Activated CD4-positive, alpha-beta memory T cell treated with anti-CD3 and anti-CD28 coated beads for 36 hours (primary cell): ENCODE measurements at places on chromosomes 6 and 20.

DNA sequence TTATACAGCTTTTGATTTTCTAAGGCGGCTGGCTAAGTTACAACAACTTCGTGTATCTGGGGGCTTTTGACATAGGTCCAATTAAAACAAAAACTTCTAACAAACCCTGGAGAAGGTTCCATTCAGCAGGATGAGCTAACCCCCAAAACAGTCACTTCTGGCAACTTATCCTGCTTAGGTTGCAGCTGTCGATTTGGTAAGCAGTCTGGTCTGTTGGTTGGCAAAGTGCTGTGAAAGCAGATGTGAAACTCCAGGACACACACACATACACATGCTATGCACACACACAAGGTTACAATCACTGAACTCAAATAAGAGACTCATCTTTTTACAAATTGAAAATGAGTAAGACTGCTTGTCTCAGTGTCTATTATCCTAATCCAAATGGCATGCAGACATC, 119.0 kb upstream of the STMND1 start:
- no peak for DNase-seq

DNA sequence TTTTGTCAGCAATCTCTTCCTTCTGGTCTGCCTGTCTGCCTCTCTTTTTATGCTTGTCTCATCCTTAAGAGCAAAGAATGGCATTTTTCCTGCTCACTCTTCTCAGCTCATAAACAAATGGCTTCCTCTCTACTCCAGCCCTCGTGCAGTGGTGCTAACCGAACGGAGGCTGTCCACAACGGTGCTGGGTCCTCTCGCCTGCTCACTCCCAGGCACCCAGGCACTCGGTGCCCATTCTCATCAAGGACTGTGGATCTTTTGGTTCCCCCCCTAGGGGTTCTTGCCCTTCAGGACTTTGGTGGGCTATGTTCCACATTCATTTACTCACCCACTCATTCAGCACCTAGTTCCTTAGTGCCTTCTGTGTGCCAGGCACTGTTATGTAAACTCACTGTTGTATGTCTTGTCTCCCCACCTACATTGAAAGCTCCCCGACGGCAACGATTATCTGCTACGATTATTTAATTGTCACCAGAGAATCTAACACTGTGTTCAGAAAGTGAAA, 113.9 kb downstream of the FYN start:
- DNase-seq: peak; percentile 48

GRCh38 chr6:112247275-112247674, 7.1 kb downstream of the LAMA4 start:
- DNase-seq: no peak

DNA sequence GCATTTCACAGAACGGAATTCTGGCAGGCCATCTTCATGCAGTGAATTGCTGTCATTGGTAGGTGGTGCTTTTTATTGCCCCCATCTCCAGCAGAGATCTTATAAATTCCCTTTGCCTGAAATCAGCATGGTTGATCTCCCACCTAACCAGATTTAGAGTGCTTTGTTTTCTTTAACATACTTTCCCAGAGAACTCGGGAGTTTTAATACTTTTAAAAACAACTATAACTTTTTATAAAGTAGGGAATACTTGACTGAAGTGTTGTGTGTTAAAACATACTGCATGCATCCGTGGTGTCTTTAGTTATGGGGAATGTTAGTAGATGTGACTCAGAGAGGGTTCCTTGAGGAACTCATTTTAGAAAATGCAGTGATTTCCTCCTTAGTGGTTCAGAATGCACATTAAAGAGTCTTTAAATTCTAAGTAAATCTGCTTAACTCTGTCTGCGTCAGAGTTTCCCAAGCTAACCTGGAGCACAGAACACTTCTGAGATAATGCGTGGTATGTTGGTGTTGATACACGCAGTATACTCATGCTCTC, 54.9 kb downstream of the AKAP12 start:
- DNase-seq: no peak

- DNase-seq: no peak
Observed at GRCh38 chr6:163291622-163292021, 122.9 kb upstream of the QKI start.

DNA sequence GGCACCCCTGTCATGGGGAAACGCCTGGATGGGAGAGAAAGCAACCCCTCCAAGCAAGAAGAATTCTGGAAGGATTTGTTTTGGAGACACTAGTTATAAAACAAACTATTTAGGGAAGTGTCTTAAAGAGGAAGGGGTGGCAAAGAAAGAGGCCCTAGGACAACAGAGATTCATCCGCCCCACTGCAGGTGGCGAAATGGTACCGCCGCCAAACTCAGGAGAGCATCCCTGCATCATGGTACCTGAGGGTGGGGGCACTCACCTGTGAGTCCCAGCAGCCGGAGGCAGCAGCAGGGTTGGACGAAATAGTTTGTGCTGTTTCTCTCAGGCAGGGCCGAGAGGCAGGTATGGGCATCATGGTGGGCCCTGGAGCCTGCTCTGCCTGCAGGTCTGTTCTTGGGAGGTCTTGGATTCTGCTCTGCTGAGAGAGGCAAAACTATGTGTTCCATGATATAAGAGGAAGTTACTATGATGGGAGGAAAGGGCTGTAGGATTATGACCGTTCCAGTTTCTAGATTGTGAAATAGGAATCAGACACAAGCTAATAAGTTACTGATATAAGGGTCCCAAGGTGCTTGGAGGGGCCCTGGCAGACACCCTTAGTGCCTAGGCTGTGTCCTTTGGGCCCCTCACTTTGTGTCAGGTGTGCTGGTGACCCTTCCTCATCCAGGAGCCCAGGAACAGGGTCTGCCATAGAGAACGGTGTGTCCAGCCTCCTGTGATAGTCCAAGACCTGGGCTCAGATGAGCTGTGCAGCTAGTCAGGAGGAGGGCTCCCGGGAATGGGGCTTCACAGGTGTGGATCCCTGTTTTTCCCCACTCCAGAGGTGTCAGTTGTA, 20.4 kb downstream of the SIRPD start:
- DNase-seq: no peak

DNA sequence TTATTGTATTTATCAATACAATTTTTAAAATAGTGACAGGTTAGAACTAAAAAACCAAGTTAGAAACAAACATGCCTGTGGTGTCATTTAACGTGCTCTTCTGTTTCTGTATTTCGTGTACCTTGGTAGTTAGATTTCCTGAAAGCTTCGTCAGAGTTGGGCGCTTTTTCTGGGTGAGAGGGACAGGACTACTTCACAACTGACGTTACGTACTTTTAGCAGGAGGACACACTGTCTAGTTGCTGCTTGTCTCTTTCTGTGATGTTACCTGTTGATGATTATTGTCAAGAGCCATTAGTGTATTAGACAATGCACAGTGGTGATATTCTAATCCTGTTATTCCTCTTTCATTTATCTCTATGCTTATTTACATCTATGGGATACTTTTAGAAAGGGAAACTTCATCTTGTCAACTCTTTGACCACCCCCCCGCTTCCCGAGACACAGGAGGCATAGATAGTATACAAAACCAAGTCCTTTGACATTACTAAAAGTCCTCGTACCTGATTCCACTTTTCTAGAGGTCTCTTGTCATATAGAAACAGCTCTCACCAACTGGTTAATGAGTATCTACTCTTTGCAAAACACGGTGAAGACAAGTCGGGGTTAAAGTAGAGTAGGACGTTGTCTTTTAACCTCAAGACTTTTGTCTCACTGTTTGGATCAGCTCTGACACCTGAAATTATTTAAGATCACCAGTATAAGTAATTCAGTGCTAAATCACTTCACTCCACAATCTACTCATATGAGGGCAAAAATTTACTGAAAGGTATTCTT, 96.3 kb downstream of the LYRM2 start:
- DNase-seq: no peak

- DNase-seq: no peak
Observed at GRCh38 chr6:159324596-159324995, 155.4 kb downstream of the FNDC1 start.

GRCh38 chr6:105107207-105107606, 72.6 kb downstream of the POPDC3 start:
- DNase-seq: no peak

GRCh38 chr20:33175123-33175522, 7.2 kb downstream of the BPIFA2 start:
- no peak for DNase-seq

- no peak for DNase-seq
Observed at GRCh38 chr6:37085198-37085597, 79.7 kb downstream of the FGD2 start.

GRCh38 chr6:143607168-143607567, 70.6 kb upstream of the PHACTR2 start:
- no peak for DNase-seq

DNA sequence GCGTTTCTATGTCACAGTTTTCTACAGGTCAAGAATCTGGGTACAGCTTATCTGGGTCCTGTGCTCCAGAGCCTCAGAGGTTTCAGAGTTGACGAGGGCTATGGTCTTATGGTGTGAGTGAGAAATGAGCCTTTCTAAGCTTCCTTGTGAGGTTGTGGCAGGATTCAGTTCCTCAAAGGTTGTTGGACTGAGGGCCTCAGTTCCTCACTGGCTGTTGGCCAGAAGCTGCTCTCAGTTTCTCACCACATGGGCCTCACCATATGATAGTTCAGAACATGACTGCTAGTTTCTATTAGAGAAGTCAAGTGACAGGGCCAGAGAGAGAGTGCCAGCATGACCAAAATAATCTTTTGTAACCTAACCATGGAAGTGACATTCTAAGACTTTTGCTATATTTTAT, 96.1 kb downstream of the NUS1 start:
- DNase-seq: no peak

DNA sequence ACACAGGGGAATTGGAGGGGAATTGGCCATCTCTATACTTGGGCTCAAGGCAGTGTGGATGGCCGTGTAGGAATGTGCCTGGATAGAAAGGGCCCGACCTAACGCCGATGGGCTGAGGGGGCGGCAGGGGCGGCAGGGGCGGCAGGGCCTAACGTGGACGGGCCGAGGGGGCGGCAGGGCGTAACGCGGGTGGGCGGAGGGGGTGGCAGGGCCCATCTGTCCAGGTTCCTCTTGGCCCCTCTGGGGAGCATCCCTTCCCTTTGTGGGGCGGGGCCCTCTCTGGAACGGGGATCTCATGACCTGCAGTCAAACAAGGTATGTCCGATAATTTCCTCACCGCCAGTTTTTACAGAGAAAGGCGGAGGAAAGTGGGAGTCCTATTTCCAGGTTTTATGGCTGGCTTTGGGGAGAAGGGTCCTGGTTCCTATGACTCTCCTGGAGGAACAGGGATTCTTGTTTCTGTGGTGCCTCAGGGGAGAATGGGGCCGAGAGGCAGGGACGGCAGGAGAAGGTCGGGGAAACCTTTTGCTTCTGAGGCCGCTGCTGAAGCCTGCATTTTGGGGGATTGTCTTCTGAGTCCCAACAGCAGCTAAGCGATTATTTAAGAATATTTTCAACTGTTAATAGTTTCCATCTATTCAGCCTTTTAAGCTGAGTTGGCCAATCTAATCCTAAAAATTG, 100.8 kb upstream of the FRMD1 start:
- DNase-seq: no peak

GRCh38 chr6:134956032-134956431, 6.1 kb upstream of the ALDH8A1 start:
- no peak for DNase-seq

- DNase-seq: no peak
Observed at GRCh38 chr20:57650756-57651483, 30.7 kb upstream of the ZBP1 start.

DNA sequence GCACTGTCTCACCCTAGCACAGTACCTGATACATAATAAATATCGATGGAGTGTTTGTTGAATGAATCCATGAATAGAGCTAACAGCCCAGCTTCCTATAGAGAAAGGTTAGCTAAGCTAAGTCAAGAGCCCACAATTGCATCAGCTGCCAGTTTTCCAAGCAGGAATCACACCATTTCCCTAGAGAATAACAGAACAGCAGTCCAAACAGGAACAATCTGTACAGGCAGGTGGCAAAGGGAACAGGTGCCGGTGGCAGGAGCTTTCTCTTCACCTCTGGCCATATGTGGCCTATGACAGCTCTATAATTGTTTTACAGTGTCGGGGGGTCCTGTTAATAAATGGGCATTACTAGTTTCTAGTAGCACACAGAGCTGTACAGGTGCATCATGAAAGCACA, 38.8 kb downstream of the ISM1 start:
- no peak for DNase-seq

DNA sequence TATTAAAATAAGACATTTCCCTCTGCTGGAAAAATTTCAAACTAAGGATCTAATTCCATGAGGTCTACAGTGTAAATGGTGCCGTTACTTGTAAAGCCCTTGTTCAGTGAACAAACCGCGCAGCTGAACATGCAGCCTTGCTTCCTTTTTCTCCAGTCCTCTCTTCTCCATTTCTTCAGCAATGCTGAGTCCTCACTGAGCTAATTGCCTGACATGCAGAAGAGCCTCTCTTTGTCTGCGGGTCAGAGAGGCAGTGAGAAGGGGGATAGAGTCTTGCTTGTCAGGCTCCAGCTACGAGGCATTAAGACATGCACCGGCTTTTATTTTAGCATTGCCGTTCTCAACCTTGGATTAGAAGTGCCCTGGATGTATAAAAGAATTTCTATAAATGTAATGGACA, 25.7 kb downstream of the ZDHHC14 start:
- no peak for DNase-seq

DNA sequence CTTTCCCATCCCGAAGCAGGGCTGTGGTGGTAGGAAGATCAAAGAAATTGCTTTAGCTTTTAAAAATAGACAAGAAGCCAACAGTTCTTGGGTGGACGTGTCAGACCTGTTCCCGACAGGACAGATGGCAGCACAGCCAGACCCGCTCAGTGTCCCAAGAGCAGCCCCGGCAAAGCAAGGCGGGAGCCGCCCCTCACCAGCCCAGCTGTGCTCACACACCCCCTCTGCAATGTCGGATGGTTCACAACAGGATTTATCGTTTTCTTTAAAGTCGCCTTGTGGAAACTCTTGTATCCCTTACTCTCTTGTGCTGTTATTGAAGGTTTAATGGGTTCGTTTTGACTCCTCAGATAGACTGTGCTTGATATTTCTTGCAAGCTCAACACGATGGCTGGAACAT, 302.4 kb downstream of the THBS2 start:
- DNase-seq: no peak

- DNase-seq: peak; percentile 57
Observed at GRCh38 chr6:43269273-43270007, 26.2 kb downstream of the TTBK1 start.

- DNase-seq: no peak
Observed at GRCh38 chr6:7974938-7975763, 64.6 kb upstream of the TXNDC5 start.

GRCh38 chr6:131368198-131368911, 204.7 kb upstream of the ARG1 start:
- DNase-seq: no peak

- no peak for DNase-seq
Observed at GRCh38 chr20:46828471-46828870, 66.2 kb upstream of the EYA2 start.

- peak; percentile 81 for DNase-seq
Observed at GRCh38 chr20:36199345-36200257, 36.7 kb upstream of the AAR2 start.

GRCh38 chr20:38862226-38862625, 56.7 kb downstream of the PPP1R16B start:
- no peak for DNase-seq

GRCh38 chr20:35014537-35014936, 58.9 kb downstream of the MYH7B start:
- DNase-seq: no peak

GRCh38 chr20:50725724-50726005, 5.7 kb upstream of the PARD6B start:
- no peak for DNase-seq
